ENCODE measurements at places on chromosomes 5 and 9. TPM values are rescaled to one million over a fixed set of nuclear protein-coding genes. Genes with fewer than 3 reads are reported as not detected.
A peak's percentile ranks its signal among the peaks of the same experiment; 100 is the strongest.

DNA sequence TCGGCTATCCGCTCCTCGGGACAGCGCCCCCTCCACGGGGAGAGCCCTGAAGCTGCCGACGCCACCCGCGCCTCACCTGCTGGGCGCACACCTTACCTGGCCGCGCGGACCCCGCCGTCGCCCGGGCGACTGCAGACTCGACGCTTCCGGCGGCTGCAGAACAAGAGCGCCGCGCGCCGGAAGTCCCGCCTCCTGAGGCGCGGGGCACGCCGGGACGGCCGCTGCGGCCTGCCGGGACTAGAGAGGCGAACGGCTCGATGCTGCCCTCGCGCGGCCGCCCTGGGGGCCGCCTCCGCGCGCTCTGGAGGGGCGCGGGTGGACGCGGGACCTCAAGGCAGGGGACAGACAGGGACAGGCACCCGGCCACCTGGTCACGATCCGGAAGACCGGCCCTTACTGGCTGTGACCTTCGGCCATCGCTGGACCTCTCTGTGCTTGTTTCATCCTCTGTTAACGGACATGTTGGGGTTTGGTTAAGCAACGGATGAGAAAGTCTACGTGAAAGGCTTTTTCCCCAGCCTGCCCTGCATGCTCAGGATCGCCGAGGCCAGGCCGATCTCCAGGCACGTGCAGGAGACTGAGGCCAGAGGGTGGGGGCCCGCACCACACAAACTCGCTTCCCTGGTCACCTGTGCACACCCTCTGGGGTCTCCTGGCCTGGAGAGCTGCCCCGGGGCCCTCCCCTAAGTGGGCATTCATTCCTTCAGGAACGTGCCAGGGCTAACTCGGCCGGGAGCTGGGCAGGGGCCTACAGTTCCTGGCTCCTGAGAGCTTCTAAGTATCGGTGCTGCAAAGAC, at the start of gene SNAPC4:
Gene SNAPC4, minus strand, starts transcription at position 133 of the 797 bp plus-strand sequence. CDS start 1,742 bp downstream, outside the sequence.
- DNase-seq, result peak; percentile 74

DNA sequence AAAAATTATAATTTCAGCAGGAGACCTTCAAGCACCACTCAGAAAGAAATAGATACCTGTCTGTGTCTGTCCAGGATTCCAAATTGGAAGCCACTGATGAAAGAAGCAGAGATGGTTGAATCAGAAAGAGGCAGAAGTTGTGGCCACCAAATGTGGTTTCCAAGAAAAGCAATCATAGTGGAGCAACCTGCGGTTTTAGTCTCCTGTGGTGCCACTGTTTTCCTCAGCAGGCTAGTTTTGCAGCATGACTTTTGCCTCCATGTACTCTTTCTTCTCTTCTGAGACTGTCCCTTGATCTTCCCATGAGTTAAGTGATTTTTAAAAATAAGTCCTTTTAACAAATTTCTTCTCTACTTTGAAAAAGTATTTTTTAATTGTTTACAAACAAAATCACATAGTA, 535.8 kb downstream of the CYLC2 start:
- DNase-seq, result peak; percentile 43

GRCh38 chr5:1497242-1497777, 26.4 kb downstream of the LPCAT1 start:
- no peak for DNase-seq

DNA sequence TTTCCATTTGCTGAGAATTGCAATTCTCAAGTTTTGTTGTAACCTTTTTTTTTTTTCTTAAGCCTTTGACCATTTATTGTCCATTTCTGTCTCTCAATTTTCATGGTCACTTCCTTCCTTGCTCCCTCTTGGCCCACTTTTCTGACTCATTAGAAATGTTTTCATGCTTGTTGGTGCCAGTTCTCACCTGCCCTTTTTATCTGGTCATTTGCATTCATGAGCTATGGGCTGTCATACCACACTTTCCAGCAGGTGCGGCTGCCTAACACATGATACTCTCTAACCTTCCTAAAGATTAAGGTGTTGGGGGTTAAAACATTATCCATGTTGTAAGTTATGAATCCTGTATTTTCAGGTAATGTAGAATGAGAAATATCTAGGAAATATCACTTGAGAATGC, 150.5 kb upstream of the TLX3 start:
- no peak for DNase-seq

- DNase-seq, result no peak
Observed at GRCh38 chr5:158450751-158451171, 591.8 kb upstream of the CLINT1 start.

- no peak for DNase-seq
Observed at GRCh38 chr5:27125856-27126255, 87.5 kb upstream of the CDH9 start.

- DNase-seq, result peak; percentile 69
Observed at GRCh38 chr5:24899180-24899579, 254.4 kb upstream of the CDH10 start.

- no peak for DNase-seq
Observed at GRCh38 chr9:68949271-68950000, 64.5 kb downstream of the PRKACG start.

- no peak for DNase-seq
Observed at GRCh38 chr9:95508242-95508967, 8.4 kb downstream of the PTCH1 start.

DNA sequence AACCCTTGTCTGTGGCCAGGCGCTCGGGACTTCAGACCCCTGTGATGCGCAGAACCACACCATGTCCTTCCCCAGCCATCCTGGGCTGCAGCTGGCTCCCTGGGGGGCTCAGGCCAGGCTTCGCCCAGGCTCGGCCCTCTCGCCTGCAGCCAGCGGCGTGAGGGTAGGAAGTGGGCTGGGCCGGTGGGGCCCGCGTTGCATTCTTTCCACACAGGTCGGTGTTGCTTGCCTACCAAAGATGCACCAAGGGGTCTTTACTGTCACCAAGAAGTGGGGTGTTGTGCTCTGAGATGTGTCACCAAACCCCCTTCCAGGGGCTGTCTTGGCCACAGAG, 48.3 kb upstream of the RNF130 start:
- DNase-seq, result no peak

- DNase-seq, result no peak
Observed at GRCh38 chr5:34041247-34041972, 1.6 kb downstream of the C1QTNF3 start.

DNA sequence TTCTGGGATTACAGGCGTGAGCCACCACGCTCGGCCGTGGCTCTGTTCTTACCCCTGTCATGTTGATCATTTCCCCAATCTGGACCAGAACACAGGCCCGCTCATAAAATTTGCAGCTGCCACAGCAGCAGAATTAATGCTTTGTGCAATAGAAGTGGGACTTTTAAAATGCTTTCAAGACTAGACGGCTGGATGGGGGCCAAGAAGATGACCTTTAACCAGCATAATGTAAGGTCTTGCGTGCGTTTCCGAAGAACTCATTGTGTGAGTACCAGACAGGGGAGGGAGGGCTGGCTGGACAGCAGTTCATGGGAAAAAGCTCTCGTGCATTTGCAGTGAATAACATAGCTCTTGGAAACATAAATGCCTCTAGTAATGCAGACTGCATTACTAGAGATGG, 3.5 kb upstream of the WDR38 start:
- DNase-seq, result no peak

GRCh38 chr9:109124121-109124520, 4.4 kb upstream of the TMEM245 start:
- no peak for DNase-seq

Gene IPPK
- total RNA-seq, result 6.1 TPM

Gene NR6A1
- total RNA-seq, result 1.2 TPM

Gene PCDHGA1
- total RNA-seq, result 0.51 TPM

Gene ADRB2
- 1.2 TPM for total RNA-seq

Gene HTR1A
- not detected for total RNA-seq

Gene ABHD17B
- total RNA-seq, result 32.3 TPM

Gene SPARC
- 319 TPM for total RNA-seq
